BJ (cell line): ENCODE measurements at places on chromosomes 3 and 15.

DNA sequence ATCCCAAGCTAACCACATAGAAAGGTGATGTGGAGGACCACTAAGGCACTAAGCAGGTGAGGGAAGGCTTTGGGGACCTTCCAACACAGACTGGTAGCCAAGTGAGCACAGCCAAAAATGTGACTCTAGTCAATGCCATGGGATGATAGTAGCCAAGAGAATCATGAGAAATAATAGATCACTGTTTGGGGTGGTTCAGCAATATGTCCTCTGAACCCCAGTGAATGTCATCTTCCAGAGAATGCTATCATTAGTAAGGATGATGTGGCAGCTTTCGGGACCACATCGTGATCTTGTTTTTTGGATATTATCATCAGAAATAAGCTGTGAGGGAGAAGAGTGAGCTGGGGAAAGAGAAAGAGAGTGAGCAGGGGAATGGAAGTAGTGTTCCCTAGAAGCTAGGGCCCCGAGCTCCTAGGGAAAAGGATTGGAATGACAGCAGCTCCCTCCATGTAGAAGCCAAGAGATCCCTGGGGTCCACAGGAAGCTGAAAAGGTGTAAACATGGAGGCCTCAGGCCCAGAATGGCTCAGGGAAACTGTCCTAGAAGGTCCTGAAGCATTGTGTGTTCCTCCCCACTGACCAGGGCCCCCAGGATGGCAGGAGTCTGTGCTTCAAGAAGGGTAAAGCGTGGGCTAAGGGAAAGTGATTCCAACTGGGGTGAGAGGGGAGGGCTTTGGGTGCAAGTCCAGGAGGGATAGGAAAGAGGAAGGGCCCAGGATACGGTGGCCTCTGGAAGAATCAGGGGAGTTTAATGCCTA, 56.6 kb upstream of the KLF13 start:
- DNase-seq: no peak

GRCh38 chr15:69031013-69032001, 16.8 kb downstream of the NOX5 start:
- no peak for DNase-seq

- DNase-seq: no peak
These were observed 121.9 kb upstream of the ARHGEF3 start for GRCh38 chr3:56923526-56924224.

DNA sequence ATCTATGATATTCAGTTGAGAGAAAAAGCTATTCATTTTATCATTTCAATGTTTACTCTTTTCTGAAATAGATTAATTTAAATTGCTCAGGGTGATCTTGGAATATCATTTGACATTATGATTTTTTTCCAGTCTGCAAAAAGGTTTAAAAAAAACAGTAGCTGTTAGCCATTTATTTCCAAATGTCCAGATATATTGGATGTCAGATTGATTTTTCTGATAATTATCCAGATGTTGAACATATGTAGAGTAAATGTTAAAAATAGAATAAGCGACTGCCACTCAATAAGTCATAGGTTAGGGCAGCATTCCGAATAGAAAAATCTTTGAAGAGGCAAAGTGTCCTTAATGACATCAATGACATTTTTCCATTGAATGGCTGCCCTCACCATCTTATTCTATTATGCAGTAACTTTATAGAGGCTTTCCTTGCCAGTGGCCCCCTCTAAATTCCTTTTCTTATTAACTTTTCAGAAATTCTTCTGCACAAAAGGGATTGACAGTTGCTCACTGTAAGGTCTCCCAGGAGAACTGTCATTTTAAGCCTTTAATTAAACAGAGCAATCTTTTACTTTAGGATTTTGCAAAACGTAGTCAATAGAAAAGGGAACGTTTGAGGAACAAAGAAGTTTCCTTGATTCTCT, 316.5 kb downstream of the GBE1 start:
- no peak for DNase-seq

GRCh38 chr3:114154321-114154821, 24.5 kb downstream of the DRD3 start:
- no peak for DNase-seq

GRCh38 chr3:41190509-41191284, 8.6 kb upstream of the CTNNB1 start:
- DNase-seq: no peak

DNA sequence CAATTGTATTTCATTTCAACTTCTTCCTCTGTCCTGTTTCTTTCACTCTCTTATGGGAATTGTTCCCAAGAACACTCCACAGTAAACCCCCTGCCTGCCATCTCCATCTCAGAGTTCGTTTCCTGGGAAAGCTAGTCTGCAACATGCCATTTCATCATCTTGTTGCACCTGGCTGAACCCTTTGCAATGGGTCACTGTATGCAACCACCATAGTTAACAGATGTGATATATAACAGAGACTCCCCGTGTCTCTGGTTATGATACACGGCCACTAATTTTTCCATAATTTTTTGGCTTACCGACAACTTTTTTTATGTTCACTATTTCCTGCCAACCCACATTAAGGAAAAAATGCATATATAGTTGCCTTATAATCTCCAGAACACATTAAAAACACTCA, 95.5 kb downstream of the CHST2 start:
- DNase-seq: no peak

- DNase-seq: peak; percentile 36
These were observed 338.2 kb upstream of the SLCO3A1 start for GRCh38 chr15:91515188-91515754.

GRCh38 chr3:68728343-68728742, 204.0 kb downstream of the TAFA4 start:
- DNase-seq: no peak

DNA sequence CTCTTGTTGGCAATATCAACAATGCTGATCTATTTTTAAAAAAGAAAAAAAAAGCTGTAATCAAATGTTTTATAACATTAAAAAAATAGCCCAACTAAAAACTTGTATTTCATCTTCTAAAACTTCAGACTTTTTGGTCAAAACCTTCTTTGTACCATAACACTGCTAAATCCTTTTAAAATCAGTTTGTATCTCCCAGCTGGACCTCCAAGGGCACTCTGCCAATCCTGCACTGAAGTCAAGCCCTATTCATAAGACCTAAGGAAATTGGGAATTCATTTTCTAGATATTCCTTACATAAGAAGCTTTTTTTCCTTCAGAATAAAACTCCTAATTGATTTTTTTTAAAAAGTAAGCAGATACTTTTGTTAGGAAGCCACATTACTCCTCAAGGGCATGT, 38.2 kb upstream of the HCLS1 start:
- DNase-seq: no peak

GRCh38 chr3:160346511-160346910, 52.5 kb downstream of the IFT80 start:
- DNase-seq: no peak

DNA sequence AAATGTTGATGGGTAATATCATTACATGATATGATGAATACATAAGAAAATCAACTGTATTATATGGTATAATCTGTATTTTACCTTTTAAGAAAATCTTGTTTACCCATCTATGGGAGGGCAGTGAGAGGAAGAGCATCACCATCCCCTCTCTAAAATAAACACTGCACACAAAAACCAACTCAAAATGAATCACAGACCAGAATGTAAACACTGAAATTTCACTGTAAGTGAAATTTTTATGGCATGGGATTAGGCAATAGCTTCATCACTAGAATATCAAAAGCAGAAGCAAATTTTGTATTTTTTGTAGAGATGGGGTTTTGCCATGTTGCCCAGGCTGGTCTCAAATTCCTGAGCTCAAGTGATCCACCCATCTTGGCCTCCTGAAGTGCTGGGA, 26.2 kb downstream of the IFT80 start:
- peak; percentile 44 for DNase-seq

- peak; percentile 26 for DNase-seq
These were observed 29.4 kb downstream of the ABCC5 start for GRCh38 chr3:183988216-183988790.

GRCh38 chr3:190060192-190060775, 60.4 kb downstream of the P3H2 start:
- DNase-seq: no peak

DNA sequence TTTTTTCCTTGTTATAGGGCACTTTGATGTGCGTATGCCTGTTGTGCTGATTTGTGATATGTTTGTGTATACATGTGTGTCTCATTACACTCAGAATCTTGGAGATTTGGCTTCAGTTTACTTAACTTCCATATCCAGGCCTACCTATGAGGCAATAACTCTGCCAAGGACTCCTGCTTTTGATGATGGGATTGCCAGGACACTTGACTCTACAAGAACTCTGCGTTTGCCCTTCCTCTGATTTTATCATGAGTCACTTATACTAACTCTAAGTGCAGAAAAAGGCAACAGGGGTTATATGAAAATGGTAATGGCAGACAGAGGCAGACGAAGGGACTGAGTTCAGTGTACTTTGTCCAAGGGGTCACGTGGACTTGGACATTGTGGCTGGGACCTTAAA, 33.6 kb downstream of the MCTP2 start:
- no peak for DNase-seq

DNA sequence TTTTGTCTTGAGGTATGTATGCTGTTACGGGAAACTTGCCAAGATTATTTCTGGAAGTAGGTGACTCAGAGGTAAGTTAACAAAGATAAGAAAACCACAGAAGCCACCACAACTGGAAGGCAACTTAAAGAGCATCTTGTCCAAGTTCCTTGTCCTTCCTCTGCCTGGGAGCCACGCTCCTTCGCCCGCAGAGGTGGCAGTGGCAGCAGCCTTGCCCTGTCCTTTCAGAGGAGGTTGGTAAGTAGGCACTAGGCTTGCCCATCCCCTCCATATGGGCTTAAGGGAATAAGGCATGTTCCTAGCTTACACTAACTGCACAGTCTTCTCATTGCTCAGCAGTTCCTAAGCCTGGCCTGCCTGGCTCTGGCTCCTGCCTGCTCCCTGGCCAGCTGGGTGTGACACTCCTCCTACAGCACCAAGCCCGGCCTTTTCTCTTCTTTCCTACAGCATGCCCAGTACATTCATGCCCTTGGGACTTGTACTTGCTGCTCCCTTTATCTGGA, 48.0 kb upstream of the RAB6B start:
- DNase-seq: no peak

- no peak for DNase-seq
These were observed 69.7 kb downstream of the ADCY5 start for GRCh38 chr3:123379041-123379830.

GRCh38 chr3:102017784-102018183, 168.5 kb downstream of the NFKBIZ start:
- no peak for DNase-seq

DNA sequence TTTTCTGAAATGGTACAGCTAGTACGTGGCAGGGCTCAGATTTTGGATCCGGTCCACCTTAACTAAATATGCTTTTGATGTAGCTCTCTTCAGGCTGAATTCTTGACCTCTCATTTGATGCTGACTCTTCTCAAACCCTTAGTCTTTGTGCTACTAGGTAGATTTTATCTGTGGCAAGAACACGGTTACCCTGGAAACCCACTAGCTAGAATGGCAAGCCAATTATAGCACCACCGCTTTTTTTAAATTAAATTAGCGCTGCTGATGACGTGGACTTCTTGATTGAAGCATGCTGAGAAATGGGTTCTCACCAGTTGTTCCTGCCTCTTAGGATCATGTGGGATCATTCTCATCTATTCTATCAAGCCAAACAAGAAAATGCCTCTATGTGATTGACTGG, 421.5 kb downstream of the LPP start:
- no peak for DNase-seq

DNA sequence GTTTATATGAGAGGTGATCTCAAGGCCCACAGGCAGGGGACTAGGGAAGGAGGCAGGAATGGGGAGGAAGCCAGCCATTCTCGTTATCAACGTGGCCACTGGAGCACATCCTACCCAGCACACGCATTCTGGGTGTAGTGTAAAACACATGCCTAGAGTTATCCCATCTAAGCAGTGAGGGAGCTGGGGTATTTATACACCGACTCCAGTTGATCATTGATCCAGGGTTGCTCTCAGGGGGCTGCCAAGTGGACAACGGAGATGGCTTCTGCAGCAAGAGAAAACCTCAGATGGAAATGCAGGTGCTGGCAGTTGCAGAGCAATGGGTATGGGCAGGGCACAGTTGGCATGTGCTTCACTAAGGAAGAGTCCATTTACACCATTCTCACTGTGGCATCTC, 30.4 kb upstream of the SYNM start:
- no peak for DNase-seq
